GOT3 (cell line): ENCODE measurements at places on chromosomes 13 and 19.
A peak's percentile ranks its signal among the peaks of the same experiment; 100 is the strongest.

DNA sequence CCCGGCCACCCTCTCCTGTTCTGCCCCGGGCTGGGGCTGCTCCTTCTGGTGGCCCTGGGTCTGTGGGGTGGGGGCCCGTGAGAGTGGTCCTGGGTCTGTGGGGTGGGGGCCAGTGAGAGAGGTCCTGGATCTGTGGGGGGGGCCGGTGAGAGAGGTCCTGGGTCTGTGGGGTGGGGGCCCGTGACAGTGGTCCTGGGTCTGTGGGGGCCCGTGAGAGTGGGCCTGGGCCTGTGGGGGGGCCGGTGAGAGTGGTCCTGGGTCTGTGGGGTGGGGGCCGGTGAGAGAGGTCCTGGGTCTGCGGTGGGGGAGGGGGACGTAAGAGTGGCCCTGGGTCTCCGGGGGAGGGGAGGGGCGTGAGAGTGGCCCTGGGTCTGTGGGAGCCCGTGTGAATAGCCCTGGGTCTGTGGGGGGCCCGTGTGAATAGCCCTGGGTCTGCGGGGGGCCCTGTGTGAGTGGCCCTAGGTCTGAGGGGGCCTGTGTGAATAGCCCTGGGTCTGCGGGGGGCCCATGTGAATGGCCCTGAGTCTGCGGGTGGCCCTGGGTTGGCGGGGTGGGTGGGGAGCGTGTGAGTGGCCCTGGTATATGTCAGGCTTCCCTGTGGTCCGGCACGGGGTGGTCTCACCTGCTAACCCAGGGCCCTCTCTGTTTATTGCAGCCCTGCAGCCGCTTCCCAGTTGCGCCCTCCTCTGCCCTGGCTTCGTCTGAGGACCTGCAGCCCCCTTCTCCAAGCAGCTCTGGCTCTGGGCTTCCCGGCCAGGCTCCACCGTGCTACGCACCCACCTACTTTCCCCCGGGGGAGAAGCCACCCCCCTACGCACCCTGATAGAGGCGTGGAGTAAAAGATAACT, 52.3 kb downstream of the TMEM255B start:
- DNase-seq: no peak

DNA sequence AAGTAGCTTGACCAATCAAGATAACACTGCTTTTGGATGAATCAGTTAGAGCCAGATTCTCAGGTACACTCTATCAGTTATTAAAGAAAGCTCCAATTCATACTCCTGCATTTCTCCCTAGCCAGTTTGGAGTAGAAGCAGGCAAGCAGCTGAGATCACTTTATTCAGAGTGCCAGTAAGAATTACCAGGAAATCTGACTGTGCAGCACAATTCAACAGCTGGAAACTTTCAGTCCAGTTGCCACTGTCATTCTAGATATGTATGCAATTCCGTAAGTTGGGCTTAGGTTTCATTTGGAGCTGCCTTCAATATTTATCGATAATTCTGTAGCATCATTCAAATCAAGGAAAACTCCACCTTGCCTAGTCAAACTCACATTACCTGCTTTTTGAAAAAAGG, 2625.6 kb upstream of the PCDH20 start:
- DNase-seq: no peak

- no peak for DNase-seq
Measured at GRCh38 chr13:21256351-21256761, 79.9 kb downstream of the MRPL57 start.

GRCh38 chr13:30345426-30346100, 38.2 kb upstream of the KATNAL1 start:
- no peak for DNase-seq

DNA sequence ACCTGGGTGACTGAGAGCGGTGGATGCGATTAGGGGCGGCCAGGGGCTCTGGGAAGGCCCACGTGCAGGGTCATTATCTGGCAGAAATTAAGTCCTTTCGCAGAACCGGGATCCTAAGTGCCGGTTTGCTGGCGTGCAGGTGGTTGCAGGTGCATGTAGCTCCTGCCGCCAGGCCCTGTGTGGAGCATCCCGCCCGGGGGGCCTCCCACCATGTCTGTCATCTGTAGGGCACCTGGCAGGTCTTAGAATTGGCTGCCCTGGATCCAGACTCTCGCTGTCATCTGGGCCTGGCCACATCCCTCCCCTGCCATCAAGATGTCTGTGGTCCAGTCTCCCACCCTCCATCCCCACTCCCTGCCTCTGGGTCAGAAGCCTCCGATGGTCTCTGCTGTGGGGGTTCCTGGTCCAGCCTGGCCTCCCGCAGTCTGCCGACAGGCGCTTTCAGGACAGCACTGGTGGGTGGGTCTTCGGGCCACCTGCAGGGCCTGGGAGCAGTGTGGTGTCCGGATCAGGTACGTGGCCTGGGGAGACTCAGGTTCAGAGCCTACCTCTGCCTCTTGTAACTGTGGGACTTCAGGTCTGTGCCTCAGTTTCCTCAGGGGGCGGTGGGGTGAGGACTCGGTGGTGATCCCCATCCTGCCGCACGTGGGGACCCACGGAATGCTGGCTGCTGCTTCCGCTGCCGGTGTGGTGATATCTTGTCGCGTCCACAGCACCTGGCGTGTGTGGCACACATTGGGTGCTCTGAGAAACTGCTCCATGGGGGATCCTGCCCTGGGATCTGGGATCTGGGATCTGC, 5.4 kb downstream of the GNA11 start:
- no peak for DNase-seq

DNA sequence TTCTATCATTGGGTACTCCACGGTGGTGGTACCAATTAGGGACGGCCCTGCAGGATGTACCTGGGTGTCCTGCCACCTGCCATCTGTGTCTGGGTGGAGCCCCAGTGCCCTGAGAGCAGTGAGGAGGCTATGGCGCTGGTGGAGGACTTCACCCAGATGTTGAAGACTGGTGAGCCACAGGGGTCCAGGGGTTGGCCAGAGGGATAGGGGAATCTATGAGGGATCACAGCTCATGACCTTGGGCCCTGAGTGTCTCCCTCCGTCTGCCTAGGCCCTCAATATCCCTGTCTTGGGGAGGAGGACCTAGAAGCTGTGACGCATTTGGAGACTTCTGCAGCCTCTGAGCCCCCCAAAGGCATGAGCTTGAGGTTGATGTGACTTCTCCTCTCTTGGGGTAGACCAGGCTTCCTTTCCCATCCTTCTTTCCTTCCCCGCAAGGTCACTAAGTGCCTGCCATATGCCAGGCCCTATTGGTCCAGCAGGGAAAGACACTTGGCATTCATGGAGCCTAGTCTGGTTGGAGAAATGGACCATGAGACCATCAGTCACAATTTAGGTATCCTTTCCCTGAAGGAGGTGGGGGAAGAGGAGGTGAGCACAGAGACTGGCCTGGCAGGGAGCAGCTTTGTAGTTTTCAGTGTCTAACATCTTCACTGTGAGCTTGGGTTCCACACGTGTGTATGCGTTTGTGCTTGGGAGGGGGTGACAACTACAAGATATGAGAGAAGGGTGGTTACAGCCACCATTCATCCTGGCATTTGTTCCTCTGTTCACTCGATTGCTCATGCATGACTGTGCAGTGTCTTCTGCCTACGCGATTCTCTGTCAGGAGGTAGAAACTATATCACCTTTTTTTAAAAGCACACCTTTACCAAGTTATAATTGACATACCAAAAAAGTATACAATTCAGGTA, 5.1 kb upstream of the MZF1 start:
- DNase-seq: no peak

DNA sequence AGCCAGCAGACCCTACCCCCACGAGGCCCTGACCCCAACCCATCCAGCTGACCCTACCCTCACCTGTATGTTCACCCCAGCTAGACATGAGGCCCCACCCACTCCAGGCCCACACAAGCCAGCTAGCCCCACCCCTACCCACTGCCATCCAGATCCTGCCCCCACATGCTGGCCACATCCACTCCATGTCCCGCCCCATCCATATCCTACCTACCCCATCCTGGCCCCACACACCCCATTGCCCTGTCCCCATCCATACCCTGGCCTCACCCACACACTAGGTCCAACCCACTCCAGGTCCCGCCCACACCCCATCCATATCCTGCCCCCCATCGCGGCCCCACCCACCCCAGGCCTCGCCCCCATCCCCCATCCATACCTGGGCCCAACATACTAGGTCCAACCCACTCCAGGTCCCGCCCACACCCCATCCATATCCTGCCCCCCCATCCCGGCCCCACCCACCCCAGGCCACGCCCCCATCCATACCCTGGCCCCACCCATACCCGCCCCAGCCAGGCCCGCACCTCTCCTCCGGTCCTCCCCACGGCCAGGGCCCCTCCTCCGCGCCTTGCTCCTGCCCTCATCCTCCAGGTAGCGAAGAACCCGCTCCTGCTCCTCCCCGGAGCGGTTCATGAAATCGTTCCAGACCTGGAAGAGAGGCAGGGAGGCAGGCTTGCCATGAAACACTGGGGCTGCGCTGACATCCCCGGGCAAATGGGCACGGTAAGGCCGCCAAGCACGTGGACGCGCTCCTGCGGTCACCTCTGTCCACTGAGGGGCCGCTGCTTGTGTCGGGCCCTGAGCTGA, 7.2 kb downstream of the RNU6-9 start:
- DNase-seq: no peak

GRCh38 chr13:111437856-111438547, 117.6 kb downstream of the TEX29 start:
- no peak for DNase-seq

- DNase-seq: no peak
Measured at GRCh38 chr19:16369664-16370576, 45.3 kb downstream of the KLF2 start.

DNA sequence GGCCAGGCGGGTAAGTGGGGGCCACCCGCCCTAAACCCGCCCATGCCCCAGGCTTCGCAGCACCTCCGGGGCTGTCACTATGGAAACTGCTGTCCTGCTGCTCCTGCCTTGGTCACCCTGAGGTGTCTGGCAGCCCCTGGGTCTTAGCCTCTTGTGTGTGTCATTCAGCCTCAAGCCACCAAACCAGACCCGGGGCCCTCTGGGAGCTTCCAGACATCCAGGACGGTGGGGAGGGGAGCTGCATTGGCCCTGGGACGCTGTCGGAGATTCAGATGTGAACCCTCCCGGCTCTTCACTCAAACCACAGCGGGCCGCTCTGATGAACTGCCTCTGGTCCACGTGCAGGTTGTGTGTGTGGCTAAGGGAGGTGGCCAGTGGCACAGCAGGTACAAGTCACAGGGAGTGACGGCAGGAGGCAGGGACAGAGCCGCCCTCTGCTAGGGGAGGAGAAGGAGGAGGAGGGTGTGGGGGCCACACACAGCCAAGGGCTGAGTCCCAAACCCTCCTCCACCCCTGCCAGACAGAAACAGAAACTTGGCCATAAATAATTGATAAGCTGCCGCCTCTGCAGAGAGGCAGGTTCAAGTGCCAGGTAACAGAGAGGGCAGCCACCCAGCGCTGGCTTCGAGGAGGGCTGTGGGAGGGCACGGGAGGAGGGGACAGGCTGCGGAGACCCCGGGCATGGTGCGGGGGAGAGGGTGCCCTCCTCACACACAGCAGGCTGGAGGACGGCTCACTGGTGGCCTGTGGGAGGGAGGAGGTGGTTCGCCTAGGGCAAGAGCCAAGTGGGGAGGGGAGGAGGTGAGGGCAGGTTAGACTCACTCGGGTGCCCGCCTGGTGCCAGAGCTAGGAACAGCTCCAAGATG, 8.0 kb downstream of the NANOS3 start:
- DNase-seq: no peak

DNA sequence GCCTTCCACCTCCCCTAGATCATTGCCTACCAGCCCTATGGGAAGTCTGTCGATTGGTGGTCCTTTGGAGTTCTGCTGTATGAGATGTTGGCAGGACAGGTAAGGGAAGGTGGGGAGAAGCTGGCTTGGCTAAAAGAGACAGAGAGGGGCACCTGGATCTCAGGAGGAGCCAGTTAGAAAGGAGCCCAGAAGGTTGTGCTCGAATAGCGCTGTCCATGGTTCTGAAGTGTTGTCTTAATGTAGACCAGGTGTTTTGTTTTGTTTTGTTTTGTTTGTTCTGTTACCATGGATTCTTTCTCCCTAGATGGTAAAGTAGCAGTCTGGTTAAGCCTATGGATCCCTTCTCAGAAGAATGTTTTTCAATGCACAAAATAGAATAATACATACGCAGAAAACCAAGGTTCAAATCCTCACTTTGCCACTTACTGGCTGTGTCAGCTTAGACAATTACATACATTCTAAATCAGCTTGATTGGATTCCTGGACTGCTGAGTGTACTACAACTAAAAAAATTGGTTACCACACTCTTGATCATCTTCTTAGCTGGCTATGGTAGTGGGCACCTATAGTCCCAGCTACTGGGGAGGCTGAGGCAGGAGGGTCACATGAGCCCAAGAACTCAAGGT, 5.9 kb upstream of the CACNG7 start:
- no peak for DNase-seq

GRCh38 chr13:106503730-106504453, 31.6 kb downstream of the EFNB2 start:
- no peak for DNase-seq

DNA sequence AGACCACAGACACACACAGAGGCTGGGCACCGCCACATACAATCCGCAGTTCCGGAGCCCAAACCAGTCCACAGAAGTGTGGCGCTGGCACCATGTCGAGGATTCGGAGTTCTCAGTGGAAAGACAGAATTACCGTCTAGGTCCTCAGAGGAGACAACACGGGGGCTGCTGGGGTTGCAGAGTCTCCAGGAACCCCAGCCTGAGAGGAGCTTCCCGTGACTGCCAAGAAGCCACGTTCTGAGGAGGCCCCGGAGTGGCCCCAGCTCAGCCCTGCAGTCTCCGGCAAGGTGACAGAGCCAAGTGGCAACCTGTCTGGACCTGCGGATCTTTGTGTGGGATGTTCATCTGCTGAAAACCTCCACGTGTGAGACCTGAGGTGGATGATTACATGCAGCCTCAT, 7.3 kb upstream of the ADPRHL1 start:
- DNase-seq: no peak

DNA sequence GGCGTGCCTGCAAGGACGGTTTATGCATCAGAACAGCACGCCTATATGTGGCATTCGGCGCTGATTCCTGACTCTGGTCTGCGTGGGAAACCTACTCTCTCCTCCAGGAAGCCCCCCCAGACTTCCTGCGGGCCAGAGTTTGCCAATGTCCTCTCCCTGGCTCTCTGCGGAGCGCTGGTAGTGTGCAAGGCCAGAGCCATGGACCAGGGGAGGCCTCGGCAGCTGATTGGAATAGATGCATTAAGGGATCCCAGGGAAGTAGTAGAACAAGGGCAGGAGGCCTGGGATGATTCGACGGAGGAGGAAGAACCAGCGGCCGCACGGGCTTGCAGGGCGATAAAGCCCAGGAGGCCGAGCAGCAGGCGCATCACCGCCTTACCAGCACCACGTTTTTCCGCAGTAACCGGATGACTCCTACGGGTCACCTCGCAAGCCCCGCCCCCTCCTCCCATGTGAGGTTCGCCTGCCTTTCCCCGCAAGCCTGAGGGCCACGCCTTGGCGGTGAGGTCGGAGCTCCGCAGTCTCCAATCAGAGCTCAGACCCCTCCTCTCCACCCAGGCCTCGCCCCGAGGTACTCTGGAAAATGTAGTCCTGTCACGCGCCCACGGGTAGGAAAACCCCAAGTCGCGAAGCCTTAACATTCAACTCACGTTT, 5.0 kb downstream of the CLEC11A start:
- DNase-seq: peak; percentile 38

DNA sequence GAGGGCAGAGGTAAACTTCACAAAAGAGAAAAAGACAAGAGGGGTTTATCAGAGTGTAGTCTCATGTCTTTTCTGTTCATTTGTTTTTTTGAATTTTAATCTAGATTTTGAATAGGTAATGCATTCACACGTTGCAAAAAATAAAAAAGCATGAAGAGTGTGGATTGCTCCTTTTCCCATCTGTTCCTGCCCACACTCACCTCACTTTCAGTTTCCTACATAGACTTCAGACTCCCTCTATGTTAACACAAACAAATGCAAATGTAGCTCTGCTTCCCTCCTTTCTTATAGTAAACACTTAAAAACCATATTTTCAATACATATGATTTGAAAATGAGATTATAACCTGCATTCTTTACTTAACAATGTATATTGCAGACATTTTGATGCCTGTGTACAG, 20.3 kb downstream of the TNFSF13B start:
- no peak for DNase-seq
